Mesothelial cell of epicardium (in vitro differentiated cells): ENCODE measurements at places on chromosomes 3 and 15.
A peak's percentile ranks its signal among the peaks of the same experiment; 100 is the strongest.

DNA sequence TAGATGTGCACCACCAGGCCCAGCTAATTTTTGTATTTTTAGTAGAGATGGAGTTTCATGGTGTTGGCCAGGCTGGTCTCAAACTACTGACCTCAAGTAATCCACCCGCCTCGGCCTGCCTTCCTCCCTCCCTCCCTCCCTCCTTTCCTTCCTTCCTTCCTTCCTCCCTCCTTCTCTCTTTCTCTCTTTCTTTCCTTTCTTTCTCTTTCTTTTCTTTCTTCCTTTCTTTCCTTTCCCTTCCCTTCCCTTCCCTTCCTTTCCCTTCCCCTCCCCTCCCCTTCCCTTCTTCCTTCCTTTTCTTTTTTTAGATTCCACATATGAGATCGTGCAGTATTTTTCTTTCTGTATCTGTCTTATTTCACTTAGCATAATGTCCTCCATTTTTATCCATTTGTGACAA, 81.3 kb downstream of the FAM81A start:
- no peak for DNase-seq

GRCh38 chr3:195071916-195072820, 198.8 kb downstream of the XXYLT1 start:
- no peak for DNase-seq

DNA sequence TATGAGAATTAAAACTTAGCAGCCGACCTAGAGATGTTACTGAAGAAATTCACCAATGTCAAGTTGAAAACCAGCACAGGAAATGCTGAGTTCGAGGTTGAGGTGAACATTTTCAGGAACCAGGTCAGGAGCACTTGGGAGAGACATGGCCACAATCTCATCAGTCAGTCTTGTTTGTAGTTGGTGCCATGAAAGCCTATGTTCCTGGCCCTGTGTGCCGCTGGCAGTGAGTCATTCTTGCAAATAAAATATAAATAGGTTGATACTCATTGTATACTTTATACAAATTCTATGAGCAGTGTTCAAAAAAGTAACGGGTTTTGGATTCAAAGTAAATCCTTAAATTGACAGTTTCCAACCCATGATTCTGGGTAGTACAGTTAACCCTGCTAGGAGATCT, 1.5 kb upstream of the FSIP1 start:
- no peak for DNase-seq

- no peak for DNase-seq
Measured at GRCh38 chr3:187694801-187695200, 7.6 kb downstream of the RTP2 start.

DNA sequence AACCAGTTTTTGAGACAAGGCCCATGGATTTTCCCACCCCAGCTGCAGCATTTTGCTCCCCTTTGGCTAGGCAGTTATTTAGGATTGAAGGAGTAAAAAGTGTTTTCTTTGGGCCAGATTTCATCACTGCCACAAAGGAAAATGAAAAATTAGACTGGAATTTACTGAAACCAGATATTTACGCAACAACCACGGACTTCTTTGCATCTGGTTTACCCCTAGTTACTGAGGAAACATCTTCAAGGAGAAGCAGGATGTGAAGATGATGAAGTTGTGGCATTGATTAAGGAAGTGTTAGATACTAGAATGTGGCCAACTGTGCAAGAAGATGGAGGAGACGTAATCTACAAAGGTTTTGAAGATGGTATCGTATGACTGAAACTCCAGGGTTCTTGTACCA, 165.2 kb upstream of the MYRIP start:
- no peak for DNase-seq

DNA sequence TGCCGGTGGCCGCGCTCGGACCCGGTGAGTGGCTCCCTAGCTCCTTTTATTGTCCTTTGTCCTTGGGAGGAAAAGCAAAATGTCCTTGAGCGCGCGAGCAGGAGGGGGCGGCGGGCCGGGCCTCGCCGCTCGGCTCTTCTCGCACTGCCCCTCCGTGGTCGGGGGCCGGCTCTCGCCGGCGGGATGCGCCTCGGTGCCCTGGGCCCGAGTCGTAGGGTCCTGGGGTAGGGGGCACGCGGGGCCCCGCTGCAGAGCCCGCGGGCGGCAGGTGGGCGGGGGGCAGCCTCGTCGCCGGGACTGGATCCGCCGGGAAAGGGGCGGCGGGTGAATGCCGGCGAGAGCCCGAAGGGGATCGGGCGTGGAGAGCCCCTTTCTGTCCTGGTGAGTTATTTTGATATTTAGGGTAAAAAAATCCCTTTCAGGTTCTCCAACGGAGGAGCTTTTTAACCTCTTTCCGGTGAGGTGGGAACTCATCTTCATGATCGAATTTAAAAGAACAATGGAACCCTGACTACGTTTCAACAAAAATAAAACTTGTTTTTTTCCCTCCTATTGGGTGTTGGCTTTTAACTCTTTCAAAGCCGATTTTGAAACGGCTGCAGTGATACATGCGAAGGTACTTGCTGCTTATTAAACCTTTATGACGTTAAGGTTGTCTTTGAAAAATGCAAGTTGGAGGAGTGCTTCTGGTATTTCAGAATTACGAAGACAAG, 16.8 kb upstream of the CHD2 start:
- peak; percentile 51 for DNase-seq

DNA sequence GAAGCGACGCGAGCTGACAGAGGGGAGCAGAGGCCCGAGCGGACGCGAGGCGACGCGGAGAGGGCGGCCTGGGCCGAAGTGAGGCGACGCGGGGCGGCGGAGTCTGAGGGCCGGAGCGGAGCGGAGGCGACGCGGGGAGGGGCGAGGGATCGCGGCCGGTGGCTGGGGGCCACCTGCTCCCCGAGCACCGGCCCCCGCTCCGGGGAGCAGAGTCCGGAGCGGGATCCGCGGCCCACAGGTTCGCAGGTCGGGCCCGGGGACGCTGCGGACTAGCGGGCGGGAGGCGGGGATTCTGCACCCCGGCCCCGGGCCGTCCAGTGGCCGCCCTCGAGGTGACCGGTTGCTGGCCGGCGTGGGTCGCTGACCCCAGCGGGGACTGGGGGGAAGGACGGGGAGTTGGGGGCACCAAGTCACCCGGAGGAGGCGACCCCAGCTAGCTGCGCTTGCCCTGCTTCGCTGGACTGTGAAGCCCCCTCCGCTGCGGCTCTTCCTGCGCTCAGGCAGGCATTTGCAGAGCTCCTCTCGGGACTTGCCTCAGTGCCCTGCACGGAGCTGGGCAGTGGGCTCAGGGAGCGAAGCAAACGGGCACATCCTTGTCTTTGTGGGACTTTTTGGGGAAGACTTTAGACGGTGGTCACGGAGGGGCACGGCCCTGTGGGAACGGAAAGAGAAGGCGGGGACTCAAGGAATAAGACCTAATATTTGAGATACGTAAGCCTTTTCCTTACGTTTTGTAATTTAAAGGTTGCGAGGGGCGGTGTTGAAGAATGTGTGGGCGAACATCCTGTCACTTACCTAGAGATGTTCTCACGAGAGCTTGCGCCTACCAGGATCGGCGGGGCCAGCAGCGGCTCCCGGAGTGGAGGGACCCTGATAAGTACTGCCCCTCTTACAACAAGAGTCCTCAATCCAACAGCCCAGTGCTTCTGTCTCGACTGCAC, 566 bp downstream of the HMCES start:
- DNase-seq: no peak

- DNase-seq: no peak
Measured at GRCh38 chr15:64905119-64905831, 6.4 kb upstream of the ANKDD1A start.

DNA sequence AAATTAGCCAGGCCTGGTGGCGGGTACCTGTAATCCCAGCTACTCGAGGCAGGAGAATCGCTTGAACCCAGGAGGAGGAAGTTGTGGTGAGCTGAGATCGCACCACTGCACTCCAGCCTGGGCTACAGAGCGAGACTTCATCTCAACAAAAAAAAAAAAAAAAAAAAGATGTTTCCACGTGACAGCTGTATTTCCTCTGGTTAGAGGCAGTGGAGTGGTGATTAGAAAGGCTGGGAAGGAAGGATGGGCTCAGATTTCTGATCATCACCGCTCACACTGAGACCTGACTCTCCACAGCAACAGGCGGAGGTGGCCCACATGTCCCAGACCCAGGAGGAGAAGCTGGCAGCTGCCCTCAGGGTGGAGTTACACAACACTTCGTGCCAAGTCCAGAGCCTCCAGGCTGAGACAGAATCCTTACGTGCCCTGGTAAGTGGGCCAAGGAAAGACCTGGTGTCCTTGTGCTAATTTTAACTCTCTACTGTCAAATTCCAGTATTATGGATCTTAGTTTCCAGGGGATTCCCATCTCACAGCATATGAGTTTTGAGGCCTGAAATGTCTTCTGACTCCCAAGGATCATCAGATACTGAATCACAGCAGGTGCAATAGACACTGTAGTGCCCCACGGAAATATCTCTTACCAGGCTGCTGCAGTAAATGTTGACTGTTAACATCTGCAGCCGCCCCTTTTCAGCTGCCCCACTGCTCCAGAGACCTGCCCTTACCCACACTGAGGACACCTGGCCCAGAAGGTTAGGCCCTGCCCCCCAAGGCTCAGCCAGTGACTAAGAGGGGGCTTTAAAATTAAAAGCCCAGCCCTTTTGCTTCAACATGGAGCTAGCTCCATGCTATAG, 66.9 kb downstream of the BFSP2 start:
- no peak for DNase-seq

DNA sequence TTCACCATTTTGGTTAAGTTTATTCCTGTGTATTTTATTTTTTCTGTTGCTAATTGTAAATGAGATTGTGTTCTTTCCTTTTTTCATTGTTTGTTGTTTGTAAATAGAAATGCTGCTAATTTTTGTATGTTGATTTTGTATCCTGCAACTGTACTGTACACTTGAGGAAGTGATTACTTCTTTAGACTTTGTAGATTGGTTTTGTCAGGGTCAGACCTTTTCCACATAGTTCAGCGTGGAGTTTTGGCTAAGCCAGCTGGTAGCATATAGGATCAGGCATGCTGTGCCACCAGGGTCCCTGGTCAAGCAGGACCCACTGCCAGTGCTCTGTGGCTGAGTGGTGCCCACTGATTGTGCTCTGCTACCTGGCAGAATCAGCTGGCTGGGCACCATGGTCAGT, 80.1 kb downstream of the CD200 start:
- no peak for DNase-seq

GRCh38 chr15:99909592-99910295, 176.5 kb upstream of the LYSMD4 start:
- DNase-seq: no peak

DNA sequence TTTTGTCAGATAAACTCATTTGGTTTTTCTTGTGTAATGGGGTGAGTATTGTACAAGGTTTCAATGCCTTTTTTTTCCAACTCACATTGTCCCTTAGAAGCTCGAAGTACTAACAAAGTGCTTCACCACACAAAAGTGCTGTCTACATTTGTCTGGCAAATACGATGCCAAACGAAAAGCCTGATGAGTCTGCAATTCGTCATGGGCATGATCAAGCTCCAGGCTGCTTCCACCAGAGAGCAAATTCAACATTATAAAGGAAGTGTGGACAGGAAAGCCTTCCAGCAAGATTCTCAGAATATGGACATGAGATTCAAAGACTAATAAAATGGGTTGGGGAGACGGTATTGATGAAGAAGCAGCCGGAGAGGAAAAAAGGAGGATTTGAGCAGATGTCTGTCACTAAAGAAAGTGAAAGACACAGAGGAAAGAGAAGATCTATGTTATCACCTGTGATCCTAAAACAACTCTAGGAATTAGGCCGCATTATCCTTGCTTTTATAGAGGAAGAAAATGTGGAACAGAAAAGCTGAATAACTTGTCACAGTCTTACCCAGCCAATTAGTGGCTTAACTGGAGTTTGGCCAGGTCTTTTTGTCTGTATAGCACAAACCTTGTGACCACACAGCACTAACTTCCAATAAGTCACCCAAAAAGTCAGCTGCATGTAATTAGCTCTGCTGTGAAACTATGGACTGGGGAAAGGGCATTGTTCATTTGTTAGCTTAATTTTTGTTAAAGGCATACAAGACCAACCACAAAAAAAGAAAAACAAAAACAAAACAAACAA, 494.8 kb downstream of the FHIT start:
- DNase-seq: no peak
